Stimulated activated CD4-positive, alpha-beta T cell treated with anti-CD3 and anti-CD28 coated beads, Interleukin-15, amount 100 ng/mL, for 24 hours (primary cell): ENCODE measurements at places on chromosomes 7 and 10.

DNA sequence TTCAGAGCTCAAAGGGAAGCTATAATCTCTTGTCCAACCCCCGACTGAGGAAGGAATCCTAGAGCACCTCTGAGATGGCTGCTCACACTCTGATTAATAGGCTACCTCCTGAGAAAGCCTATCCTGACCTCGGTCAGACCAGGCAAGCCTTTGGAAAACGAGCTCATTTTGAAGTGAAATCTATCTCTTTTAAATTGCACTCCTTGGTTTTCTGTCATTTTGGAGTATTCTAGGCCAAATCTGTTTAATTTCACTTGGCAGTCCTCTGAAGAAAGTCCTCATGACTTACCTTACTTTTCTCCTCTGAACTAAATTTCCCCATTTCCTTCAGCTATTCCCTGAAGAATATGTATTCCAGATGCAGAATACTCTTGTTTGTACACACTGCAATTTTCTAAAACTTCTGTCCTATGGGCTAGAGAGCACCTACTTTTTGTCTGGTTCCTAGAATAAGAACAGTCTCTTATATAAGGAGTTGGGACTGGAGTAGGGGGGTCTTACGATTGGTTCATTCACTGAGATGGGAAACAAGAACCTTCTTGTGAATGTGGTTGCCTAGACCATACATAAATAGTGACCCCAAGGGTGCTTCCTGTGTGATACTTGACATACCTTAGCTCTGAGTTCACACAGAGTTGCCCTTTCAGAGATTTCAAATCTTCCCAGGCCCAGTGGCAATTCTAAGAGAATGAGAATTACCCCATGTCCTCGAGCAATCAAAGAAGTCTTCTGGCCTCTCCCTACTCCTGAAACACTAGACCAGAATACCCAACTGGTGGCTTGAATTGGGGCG is 31.9 kb upstream of the HPS1 start:
- no peak for DNase-seq

DNA sequence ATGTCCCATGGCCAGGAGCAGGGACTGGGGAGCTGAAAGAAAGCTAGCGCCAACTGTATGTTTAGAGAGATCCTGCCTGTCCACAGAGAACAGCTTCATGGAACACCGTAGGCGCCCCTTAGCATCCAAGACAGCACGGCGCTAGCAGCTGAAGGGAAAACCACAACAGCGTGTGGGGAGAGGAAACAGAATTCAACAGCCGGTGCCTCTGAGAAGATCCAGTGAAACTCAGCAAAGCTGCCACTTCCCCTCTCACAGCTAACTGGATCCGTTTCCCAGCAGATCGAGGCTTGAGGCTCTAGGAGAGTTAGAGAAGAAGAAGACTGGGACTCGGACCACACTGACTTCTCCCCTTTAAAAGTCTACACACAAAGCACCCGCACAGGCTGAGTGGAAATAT is 145.0 kb downstream of the MAD1L1 start:
- no peak for DNase-seq

GRCh38 chr7:14400271-14400670 is 410.8 kb upstream of the ETV1 start:
- no peak for DNase-seq

- DNase-seq, result no peak
Observed at GRCh38 chr10:52642208-52642607, 130.4 kb downstream of the MBL2 start.

DNA sequence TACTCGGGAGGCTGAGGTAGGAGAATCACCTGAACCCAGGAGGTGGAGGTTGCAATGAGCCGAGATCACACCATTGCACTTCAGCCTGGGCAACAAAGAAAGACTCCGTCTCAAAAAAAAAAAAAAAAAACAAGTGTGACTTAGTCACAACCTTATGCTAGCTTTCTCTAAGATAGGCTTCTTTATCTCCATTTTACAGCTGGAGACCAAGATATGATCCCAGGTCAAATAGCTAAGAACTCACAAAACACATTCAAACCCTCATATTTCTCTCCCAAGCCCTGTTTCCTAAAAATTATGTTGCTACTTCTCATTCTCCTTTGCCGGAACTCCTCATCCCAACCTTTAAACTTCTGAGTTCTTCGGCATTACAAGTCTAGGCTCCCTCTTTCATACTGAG is 13.0 kb upstream of the DHTKD1 start:
- DNase-seq, result no peak

DNA sequence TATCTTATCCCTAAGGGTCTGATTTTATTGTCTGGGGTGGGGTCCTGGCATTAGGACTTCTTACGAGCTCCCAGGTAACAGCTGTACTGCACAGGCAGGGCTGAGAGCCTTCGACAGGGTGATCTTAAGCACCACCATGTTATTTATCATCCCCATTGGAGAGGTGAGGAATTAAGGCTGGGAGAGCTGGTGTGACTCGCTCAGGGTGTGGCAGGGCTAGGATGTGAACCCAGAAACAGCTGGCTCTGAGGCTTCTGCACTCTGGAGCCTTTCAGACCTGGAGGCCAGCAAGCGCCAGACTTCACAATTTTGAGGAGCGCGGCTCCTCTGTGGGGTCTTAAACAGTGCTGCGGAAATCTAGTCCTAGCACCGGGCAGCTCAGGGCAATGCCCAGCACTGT is 27.4 kb upstream of the NDST2 start:
- no peak for DNase-seq

DNA sequence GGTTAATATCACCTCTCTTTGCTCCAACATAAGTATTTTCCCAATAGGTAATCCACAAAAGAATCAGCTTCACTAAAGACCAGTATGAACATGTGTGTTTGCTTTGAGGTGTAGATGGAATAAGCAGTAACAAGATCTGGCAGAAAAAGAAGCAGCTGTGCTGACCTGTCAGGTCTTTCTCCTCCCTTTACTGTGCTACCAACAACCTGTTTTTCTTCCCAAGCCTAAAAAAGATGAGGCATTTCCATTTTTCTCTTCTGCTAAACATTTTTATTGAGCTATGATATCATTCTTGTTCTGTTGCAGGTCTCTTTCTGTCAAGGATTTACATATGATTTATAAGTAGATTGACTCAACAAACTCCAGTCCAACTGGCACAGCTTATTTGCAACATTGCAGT is 315.2 kb upstream of the GLI3 start:
- DNase-seq, result no peak

GRCh38 chr10:120433141-120433540 is 23.9 kb upstream of the PLPP4 start:
- DNase-seq, result no peak

- DNase-seq, result no peak
Observed at GRCh38 chr10:110619514-110620397, 24.4 kb upstream of the RBM20 start.

DNA sequence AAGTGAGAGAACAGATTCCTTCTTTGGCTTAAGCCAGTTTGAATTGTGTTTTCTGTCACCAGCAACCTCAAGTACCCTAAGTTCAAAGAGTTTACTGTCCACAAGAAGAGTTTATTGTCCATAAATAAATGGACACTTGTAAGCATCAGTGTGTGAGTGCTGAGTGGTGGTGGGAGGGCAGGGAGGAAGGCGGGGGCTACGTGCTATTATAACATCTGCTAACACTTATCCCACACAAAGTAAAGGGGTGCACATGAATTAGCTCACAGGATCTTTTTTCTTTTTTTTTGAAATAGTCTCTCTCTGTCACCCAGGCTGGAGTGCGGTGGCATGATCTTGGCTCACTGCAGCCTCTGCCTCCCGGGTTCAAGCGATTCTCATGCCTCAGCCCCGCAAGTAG is 87.2 kb downstream of the MICALL2 start:
- no peak for DNase-seq

DNA sequence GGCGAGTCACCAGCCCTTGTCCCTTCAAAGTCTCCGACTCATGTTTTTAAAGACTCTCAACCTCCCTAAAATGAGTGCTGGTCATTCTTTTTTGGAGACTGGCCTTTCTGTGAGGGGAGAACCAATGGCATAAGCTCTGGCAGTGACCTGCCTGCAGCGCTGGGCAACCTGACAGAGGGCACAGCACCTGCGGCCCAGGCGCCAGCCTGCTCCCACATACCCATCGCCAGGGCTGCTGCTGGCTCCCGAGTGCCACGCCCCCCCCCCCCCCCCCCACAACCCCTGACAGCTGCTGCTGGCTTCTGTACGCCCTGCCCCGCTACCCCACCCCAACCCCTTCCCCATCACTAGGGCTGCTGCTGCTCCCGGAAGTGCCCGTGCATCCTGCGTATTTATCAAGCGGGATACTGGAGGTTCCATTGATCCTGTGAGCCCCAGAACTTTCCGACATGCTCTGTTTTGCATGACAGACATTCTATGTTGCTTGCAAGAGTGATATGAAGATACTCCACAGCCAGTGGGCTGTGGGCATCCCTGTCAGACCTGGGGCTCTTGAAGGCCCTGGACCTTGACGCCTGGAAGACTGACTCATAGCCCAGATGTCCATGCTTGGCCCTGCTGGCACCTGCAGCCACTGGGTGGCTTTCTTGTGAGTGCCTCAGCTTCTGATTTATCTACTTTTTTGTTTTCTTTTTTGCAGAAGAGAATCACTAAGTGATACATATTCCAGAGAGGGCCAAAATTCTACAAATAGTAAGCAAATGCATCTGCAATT is 243.9 kb downstream of the ZMYND11 start:
- DNase-seq, result no peak

GRCh38 chr10:118501637-118502440 is 93.6 kb downstream of the PRLHR start:
- no peak for DNase-seq

GRCh38 chr10:5404208-5405041 is at the start of gene TUBAL3:
TUBAL3 (minus strand) TSS chr10:5404828; CDS start chr10:5404792, 36 bp downstream.
- no peak for DNase-seq

- no peak for DNase-seq
Observed at GRCh38 chr7:18036783-18037182, 9.1 kb upstream of the PRPS1L1 start.
